ENCODE measurements at places on chromosomes 7 and 10.

DNA sequence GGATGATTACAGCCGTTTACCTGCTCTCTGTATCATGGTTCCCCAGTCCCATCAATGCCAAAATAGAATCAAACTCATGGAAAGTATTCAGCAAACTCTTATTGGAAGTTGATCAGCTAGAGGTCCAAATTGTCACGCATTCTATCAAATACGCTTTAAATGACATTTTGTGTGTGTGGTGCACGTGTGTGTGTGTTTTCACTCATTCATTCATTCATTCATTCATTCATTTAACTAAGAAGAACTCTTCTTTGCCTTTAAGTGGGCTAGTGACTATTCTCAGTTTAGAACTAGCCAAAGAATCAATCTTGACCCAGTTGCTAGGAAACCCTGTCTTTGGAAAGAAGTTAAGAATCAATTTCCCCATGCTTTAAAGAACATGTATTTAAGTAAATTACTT, 102.8 kb downstream of the RTKN2 start:
- no peak for DNase-seq

GRCh38 chr7:80500325-80500724, 11.5 kb downstream of the GNAT3 start:
- DNase-seq: no peak

DNA sequence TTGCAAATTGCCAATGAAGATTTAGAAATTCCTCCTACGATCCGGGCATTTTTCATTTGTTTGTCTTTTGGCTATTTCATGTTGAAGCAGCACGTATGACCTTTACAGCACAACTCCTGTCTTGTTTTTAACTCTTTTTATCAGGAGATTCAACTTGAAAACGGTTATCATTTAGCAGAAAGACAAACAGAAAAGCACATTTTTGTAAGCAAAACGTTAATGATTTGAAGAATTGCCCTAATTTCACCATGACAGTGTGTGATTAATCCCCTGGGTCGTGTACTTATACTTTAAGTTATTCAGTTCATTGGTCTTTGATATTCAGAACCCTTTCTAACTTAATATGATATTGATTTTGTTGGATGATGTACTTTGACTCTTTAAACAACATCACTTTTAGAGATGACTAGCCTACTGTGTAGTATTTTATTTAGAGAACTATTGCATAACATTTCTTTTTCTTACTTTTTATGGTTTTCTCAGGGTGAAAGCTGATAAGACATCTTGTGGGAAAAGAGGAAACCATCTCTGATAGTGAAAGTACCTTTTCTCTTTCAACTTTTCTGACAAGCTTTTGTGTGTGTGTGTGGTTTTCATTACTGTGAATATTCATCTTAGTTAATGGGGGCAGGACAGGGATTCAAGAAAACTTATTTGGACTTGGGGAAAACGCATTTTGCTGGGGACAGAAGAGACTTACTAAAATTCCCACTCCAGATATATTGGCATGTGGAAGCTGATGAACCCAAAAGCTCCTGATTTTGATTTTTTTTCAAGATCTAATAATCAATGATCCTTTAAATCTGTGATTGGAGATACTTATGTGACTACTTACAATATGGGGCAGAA, 8.1 kb downstream of the HHEX start:
- DNase-seq: no peak

DNA sequence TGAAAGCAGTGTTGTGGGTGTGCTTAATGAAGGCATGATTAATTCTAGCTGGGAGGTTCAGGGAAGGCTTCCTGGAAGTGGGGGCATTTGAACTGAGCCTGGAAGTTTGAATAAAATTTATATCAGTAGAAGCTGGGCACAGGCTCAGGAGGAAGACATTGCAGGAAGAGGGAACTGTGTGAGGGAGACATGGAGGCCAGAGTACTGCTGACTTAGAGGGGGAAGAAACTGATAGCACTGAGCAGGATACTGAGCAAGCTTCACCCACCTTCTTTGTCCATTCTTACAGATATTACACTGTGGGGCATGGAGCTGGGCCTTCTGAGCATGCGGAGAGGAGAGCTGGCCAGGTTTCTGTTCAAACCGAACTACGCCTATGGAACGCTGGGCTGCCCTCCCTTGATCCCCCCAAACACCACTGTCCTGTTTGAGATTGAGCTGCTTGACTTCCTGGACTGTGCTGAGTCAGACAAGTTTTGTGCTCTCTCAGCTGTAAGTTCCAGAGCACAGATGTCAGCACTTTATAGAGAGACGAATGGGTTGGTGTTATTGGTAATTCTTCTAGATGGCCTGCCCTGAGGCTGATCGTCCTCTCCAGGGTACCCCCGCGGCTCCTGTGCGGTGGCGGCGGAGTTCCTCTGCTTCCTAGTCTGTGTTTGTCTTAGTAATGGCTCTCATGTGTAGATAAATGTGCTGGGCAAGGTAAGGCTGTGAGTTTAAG, 2.1 kb downstream of the FKBP6 start:
- no peak for DNase-seq

DNA sequence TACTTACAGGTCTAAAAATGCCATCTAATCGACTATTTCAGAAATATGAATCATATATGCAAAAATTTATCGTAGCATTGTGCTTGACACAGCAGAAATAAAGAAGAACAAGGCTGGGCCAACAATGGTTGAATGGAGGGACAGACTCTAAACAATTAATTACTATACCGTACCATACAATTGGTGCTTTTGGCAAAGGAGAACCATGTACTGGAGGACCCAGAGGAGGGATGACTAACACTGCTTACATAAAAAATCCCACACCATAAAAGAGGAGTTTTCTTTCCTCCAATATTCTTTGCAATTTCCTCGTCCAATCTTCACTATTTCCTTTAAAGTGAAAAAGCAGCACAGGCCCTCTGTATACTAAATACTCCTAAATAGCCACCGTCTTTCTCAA, 94.1 kb downstream of the SGMS1 start:
- no peak for DNase-seq

DNA sequence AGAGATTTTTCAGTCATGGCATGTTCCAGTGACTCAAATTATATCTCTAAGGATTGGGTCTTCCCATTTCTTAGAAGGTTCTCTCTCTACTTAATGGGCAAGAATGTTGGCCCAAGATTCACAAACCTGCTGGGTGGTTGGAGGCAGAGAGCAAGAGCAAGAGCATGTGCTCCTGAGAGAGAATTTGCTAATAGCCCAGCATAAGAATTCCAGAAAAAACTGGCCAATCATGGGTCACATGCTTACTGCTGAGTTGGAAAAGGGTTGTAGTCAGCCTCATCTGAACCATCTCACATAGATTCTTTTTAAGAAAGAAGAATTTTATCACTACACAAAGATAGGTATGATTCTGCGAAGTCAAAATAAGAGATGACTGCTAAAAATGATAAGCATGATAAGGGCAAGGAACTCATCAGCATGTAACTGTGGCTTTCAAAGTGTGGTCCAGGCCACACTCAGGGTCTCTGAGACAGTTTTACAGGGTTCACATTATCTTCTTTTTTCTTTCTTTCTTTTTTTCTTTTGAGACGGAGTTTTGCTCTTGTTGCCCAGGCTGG, 8.2 kb upstream of the VCL start:
- DNase-seq: no peak

Data from NCI-H1694 (cell line).